ENCODE measurements at places on chromosomes 1 and 21.

DNA sequence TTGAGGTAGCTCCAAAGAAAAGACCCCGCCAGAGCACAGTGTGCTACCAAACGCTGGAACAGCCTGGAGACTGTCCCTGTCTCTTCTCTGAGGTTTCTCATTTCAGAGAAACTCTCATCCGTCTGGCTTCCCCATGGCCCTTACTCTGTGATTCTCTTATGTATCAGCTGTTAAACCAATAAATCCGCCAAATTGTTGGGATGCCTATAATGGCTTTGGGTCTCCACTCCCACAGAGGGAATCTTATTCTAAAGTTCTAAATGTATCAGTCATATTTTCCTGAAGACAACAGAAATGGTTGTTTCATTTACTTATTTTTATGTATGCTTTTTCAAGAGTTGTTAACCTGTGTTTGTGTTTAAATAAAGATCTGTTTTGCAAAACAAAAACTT is 4.0 kb downstream of the ERG start:
- DNase-seq: no peak

DNA sequence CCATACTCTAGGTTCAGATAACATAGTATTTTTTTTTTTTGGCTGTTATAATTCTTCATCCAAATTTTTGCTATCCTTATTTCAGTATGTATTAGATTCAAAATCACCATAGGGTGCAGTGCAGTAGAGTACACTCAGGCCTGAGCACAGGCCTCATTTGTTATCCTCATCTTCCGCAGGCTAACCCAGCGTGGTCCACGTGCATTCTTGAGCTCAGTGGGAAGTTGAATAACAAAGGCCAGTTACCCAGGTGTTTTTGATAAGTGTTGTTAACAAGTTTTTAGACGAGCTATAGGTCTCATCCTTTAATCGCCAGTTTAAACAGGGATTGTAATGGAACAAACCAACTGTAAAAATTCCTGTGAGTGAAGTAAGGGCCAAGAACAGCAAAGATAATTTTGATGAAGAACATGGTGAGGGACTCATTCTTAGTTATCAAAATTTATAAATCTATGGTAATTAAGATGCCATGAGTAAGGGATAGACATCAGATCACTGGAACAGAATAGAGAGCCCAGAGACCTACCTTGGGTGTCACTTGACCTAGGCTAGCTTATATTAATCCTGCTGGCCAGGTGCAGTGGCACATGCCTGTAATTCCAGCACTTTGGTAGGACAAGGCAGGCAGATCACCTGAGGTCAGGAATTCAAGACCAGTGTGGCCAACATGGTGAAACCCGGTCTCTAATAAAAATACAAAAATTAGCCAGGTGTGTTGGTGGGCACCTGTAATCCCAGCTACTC is 22.0 kb downstream of the FLVCR1 start:
- peak; percentile 3 for DNase-seq

- DNase-seq: peak; percentile 29
Observed at GRCh38 chr1:246035060-246035541, 472.0 kb downstream of the SMYD3 start.

- DNase-seq: peak; percentile 19
Observed at GRCh38 chr21:45454926-45455673, 50.1 kb downstream of the COL18A1 start.

DNA sequence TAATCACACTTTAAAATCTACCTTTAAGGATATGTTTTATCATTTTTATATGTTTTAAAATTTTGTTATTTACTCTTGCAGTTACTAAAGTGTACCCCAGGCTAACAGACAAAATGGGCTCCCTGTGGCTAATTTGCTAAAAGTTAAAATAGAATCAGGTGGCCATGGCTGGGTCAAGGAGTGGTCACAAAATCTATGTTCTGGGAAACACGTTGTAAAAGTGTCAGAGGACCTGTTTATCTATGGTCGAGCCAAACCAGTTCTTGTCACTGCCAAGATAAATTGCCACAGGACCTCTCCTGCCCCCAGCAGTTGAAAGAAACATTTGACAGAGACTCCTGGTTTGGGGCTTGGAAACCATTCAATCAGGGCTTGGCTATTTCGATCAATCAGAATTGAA is 21.2 kb upstream of the TTLL7 start:
- DNase-seq: no peak

DNA sequence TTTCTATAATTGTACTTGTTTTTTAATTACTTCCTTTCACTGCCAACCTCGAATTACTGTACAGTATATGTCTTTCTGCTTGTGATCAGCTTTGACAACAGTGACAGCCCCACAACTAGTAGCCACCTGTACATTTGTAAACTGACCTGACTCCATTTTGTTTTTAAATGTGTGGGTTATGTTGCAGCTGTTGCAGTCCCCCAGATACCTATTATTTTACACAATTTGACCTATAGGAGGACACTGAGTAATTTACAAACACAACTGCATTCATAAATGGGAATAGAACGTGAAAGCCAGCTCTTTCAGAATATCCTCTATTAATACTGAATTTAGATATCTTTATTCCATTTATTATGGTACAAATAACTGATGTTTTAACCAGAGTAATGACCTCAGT is 2.5 kb upstream of the VAMP3 start:
- no peak for DNase-seq

DNA sequence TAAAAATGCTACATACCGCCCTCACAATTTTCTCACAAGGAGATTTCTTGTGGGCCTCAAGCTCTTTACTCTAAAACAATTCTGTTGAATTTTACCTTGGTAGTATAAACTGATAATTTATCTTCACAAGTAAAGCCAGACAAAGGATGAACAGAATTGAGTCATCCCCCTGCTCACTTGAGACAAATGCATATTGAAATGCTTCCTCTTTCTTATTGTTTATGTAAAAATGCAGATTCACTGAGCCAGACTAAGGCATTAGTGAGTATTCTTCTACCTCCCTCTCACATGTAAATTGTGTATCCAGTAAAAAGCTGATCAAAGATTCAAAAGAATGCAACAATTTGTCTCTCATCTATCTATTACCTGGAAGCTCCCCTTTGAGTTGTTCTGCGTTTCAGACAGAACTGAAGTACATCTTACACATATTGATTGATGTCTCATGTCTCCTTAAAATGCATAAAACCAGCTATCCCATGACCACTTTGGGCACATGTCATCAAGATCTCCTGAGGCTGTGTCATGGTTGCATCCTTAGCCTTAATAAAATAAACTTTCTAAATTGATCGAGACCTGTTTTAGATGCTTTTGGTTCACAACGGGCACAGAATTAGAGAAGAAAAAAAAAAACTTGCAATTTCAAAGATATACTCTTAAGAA is 743.1 kb upstream of the B3GALT2 start:
- no peak for DNase-seq

All from fibroblast of skin of right quadriceps (primary cell).